ENCODE measurements at places on chromosomes 4 and X.

GRCh38 chr4:76277667-76278066, 26.1 kb downstream of the FAM47E start:
- DNase-seq: no peak

- DNase-seq: no peak
These were observed 40.0 kb upstream of the SHISA3 start for GRCh38 chr4:42357325-42357724.

- DNase-seq: no peak
These were observed 12.4 kb downstream of the BOD1L1 start for GRCh38 chr4:13615161-13615560.

DNA sequence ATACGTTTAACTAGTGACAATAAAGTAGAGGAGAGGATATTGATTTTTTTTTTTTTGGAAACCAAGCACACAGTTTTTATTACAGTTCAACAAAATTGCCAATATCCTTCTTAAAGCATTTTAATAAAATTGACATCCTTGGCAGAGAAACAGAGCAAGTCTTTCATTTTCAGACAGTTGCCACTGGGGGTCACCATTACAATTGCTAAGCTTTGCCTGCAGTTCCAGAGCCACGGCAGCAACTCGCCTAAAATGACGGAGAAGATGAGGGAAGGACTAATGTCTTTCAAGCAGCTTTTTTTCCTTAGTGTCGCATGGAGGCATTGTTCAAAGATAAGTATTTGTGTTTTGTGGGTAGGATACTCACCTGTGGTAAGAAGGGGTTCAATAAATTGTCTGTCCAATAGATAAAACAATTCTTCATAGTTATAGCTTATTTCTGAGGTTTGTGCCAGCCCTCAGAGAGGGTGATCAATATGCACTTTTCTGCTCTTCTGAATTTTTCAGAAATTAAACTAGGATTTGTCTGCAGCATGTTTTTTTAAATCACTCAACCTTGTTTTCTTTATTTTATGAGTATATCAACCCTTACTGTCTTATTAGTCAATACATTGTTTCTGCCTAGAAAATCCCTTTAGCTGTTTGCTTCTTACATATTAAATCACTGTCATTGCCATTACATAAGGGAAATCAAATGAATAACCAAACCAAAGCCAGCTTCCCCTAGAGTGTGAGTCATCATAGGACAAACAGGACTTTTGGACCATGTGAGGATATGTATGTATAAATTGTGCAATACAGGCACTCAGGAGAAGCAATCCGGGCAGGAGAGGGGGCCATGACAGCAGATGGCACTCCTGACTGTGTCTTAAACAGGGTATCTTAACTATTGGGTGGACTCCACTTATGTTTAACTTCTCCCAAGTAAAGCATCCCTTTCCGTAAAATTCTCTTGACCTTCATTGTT, 508.1 kb upstream of the ARX start:
- no peak for DNase-seq

DNA sequence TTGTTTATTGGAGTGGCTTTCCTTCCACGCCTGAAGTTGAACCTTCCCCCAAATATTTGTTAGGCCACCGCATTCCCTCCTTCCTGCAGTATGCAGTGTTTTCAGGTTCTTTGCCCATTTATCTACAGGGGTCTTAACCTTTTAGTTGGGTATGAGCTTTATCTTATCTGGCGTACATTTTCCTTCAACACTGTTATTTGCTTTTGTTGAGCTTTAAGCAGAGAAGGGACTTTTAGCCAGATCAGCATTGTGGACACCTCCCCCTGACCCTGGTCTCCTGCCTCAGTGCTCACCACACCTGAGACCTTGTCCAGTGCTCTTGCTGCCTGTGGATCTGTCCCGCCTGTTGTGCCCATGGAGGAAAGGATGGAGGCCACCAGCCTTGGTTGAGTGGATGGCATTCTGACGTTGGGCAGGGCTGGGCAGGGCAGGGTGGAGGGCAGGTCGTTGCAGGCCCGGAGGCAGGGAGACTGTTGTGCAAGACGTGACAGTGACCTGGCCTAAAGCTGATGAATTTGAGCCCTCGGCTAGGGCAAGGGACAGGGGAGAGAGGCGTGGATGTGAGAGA, 998 bp upstream of the DUSP9 start:
- DNase-seq: no peak

DNA sequence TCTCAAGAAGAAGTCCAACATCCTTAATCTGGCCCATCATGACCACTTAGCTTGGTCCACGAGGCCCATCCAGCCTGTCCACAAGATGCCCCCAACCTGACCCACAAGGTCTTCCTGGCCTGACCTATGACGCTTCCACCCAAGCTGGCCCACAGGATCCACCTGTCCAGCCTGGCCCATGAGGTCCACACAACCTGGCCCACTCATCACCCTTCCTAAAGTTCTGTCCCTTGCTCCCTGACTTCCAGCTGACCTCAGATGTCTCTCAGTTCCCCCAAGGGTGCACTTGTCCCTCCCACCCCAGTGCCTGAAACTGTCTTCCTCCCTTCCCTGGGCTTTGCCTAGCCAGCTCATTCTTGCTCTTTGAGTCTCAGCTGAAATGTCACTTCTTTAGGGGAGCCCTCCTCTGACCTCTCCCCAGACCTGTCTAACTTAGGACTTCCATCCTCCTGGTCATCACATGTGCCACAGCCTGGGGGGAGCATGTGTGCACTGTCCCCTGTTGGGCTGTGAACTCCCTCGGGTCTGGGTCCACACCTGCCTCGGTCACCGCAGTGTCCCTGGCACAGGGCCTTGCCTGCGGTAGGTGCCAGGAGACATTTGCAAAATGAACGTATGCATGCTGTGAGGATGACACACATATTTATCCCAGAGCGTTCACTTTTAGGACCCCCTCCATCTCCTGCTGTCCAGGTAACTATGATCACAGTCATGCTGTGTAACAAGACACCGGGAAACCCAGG, 61.7 kb downstream of the EVC start:
- no peak for DNase-seq

- no peak for DNase-seq
These were observed 14.4 kb downstream of the MCUB start for GRCh38 chr4:109574443-109574850.

DNA sequence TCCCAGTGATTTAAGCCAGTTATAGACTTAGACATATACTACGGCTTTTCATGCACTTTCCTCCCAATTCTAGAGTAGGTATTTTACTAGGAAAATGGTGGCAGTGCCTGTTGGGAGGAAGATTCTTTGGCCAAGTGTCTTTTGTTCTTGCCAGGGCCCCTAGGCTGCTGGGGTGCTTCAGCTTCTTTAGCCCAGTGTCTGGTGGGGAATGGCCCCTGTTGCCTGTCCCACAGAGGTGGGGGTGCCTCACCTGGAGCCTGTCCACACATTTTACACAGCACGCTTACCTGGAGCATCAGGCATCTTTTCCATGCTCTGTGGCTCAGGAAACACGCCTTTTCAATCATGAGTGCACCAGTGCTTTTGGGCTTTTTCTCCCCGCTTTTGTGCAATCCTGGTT, 33.2 kb upstream of the MSANTD1 start:
- no peak for DNase-seq

DNA sequence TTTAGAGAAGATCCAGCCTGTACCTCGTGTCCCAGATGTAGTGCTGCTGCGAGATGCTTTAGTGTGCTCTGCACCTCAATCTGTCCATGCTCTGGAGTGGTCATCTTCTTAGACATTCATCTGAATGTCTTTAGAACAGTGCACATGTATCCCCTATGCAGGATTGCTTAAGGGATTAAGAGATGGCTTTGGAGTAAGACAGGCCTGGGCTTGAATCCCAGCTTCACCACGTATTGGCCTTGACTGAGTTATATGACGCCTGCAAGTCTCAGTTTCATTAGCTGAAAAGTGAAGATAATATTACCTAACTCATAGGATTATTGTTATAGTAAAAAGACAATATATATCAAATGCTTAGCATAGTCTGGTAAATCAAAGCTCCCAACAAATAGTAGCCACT, 98.3 kb downstream of the NFKB1 start:
- no peak for DNase-seq

GRCh38 chr4:177410566-177410965, 31.7 kb downstream of the AGA start:
- DNase-seq: no peak

DNA sequence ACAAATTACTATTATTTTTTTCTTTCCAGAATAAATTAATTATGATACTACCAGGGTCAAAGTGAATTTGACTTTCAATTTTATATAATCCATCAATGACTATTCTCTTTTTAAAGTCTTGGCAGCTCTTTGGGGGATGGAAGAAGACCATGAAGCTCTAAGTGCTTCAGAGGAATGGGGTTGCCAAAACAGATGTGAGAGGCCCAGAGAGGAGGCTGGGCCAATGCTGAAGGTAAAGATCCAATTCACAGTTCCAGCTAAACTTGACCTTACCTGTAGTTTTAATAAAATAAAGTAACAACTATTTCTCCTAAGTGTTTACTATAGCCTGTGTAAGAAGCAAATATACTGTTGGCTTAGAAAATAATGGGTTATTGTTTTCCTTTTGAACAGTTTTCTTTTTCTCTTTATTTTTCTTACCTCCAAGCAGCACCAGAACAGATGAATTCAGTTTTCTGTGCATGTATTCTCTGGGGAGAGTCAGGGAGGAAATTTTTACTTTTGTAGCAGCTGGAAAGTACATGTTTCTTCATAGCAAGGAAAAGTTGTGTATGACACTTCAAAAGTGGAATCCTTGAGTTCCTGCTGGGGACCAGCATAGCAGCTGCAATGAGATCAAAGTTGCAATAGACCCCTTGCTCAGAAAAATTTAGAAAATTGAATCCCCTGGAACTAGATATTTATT, 104.9 kb downstream of the CEP44 start:
- no peak for DNase-seq

GRCh38 chr4:98260047-98260578, 1.1 kb upstream of the RAP1GDS1 start:
- peak; percentile 73 for DNase-seq

DNA sequence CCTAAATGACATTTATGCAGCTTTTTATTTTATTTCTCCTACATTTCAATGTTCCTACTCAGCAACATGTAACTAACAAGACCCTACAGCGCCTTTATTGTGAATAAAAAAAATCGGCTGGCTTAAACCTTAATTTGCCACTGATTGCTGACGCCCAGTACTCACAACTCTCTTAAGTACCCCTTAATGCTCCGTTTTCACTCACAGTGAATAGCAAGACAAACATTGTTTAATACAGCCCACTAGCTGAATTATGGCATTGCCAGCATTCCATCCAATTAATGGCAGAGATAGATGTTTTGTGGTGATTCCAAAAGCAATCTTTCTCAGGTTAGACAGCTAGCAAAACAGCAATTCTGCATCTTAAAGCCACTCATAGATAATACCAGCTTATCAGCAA, 61.1 kb downstream of the PPARGC1A start:
- DNase-seq: no peak

DNA sequence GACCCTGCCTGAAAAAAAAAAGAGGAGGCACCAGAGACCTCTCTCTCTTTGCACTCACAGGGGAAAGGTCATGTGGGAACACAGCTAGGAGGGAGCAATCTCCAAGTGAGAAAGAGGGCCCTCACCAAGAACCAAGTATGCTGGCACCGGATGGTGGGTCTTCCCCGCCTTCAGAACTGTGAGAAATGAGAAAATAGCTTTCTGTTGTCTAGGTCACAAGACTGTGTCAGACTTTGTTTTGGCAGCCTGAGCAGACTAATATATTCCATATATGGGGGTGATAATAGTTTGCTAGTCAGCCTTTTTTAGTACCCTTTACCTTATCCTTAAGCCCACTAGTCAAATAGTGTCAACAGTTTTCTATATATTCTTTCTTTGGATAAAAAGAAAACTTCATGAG, 193.0 kb downstream of the TRIML1 start:
- no peak for DNase-seq

DNA sequence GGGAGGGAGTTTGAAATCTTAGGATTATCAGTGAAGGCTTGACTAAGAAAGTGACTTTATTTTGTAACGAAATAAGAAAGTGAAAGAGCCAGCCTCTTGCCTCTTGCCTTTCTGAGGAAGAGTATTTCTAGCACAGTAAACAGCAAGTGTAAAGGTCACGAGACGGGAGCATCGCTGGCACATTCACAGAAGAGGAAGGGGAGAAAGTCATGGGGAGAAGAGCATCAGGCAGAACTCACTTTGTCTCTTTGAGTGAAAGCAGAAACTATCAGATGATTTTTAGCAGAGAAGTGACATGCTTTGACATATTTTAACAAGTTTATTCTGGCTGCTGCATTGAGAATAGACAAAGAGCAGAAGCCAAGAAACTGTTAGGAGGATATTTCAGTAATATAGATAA, 313.8 kb downstream of the CAMK2D start:
- DNase-seq: no peak

GRCh38 chrX:15524417-15524816, 23.8 kb downstream of the BMX start:
- DNase-seq: no peak

DNA sequence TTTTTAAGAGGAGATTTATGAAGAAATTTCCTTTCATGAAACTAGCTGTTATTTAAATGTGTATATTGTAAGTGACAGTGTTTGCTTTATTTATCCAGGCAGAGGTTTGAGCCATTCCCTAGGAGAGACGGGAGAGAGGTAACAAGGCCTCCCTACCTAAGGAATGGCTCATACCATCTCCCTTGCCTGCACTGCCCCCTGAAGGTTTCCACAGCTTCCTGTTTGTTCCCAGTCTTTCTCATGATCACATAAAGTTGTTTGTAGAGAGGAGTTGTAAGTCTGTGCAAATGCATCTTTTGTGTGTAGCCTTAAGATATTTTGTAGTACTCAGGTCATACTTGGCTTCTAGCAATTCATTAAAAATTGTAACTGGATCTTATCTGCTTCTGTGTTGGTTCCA, 1504.5 kb upstream of the PCDH10 start:
- no peak for DNase-seq

DNA sequence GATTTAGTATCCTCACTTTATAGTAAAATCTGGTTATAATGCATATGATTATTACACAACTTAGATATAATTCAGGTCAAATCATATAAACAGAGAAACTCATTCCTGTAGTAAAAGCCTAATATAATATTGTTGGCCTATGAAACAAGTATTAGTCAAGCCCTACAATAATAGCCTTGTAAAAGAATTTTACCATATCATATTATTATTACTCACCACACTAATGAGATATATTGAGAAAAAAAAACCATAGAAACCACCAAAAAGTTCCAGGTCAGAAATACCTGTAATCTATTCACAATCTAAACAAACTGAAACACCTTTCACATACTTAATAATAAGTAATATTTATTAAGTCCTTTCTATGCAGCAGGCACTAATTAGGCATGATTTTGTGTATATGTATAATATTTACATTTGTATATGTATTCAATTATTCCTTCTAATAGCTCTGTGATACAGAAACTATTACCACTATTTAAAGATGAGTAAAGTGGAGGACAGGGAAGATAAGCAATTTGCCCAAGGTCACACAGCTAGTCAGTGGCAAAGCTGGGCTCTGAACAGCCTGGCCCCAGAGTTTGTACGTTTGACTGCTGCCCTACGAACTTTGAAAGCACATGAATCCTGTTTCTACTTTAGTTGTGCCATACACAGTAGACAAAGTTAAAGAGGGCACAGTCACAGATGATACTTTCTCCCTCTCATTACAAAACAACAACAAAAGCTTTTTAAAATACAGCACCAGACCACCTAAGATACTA, 9.0 kb downstream of the ZNF827 start:
- no peak for DNase-seq
